Aorta (tissue), 5 donors: ENCODE measurements at places on chromosomes 2 and 18. TPM values are rescaled to one million over a fixed set of nuclear protein-coding genes. Genes with fewer than 3 reads are reported as not detected.

The FSHR gene
- total RNA-seq, result not detected

The GEN1 gene
- total RNA-seq, result 5.5 TPM

The AMER3 gene
- not detected for total RNA-seq

The DYSF gene
- total RNA-seq, result 21.3 TPM

The ACTR1B gene
- total RNA-seq, result 74.4 TPM

The GPBAR1 gene
- total RNA-seq, result 3.7 TPM

The KCNG3 gene
- not detected for total RNA-seq

The IL1RN gene
- 7.1 TPM for total RNA-seq

The CBLN2 gene
- not detected for total RNA-seq

The PROM2 gene
- total RNA-seq, result 2.8 TPM

The TRIM43 gene
- not detected for total RNA-seq

The CABLES1 gene
- 9.9 TPM for total RNA-seq

The ANKAR gene
- total RNA-seq, result 18.9 TPM

The SLC11A1 gene
- total RNA-seq, result 56.1 TPM

The PAIP2B gene
- total RNA-seq, result 4.9 TPM

The IL36A gene
- not detected for total RNA-seq

The RPIA gene
- 9.8 TPM for total RNA-seq

The SLC38A11 gene
- 1.4 TPM for total RNA-seq

The ZNF519 gene
- 6.1 TPM for total RNA-seq

The NLRC4 gene
- total RNA-seq, result 4.2 TPM

The PLEK gene
- total RNA-seq, result 14.6 TPM

The IL1R2 gene
- 38.3 TPM for total RNA-seq

The MPP4 gene
- 1.0 TPM for total RNA-seq

The PDCD1 gene
- 0.75 TPM for total RNA-seq

The TFCP2L1 gene
- 1.7 TPM for total RNA-seq

The TRIM54 gene
- total RNA-seq, result 0.18 TPM

The HOXD4 gene
- total RNA-seq, result 7.7 TPM

The TTR gene
- not detected for total RNA-seq

The FAM161A gene
- 2.4 TPM for total RNA-seq

The CIB4 gene
- not detected for total RNA-seq

The GULP1 gene
- total RNA-seq, result 74.8 TPM

The LYPD1 gene
- total RNA-seq, result 1.2 TPM

The SPTBN1 gene
- 322 TPM for total RNA-seq

The CFAP210 gene
- 0.58 TPM for total RNA-seq

The RAMP1 gene
- total RNA-seq, result 230 TPM

The RNU2-63P gene
- not detected for total RNA-seq

The TBR1 gene
- total RNA-seq, result not detected

The FBXO36 gene
- total RNA-seq, result 1.9 TPM

The EFEMP1 gene
- total RNA-seq, result 989 TPM

The IHH gene
- not detected for total RNA-seq

The EPAS1 gene
- total RNA-seq, result 414 TPM
